Stimulated activated CD4-positive, alpha-beta T cell treated with anti-CD3 and anti-CD28 coated beads, Interleukin-4, amount 100 ng/mL, for 1 hour (primary cell): ENCODE measurements at places on chromosomes 2 and 18.

- DNase-seq, result no peak
Measured at GRCh38 chr18:9106800-9107584, 4.5 kb downstream of the NDUFV2 start.

DNA sequence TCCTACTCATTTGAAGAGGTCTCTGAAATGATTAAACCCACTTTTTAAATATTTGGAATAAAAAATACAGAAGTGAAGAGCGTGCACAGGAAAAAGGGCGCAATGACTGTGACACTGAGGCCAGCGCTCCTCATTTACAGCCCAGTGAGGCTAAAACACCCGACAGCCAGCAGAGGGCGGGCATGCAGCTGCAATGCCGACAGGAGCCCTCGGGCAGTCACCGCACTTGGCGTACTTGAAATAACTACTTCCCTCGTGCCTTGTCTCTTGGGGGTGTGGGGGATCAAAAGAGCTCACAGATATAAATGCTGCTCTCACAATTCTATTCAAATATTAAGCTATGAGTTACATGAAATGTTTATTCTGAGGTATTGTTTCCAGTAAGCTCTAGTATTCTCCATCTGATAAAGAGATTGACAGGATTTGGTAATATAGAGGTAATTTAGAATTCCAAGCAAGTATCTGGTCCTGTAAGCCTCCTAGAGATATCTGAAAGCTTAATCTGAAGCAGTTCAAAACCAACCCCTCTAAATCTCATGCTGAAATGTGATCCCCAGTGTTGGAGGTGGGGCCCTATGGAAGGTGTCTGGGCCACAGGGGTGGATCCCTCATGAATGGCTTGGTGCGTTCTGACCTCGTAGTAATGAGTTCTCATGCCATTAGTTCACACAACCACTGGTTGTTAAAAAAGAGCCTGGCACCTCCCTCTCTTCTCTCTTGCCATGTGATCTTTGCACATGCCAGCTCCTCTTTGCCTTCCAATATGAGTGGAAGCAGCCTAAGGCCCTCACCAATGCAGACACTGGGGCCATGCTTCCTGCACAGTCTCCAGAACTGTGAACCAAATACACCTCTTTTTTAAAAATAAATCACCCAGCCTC, 93.6 kb downstream of the ZAP70 start:
- peak; percentile 80 for DNase-seq

DNA sequence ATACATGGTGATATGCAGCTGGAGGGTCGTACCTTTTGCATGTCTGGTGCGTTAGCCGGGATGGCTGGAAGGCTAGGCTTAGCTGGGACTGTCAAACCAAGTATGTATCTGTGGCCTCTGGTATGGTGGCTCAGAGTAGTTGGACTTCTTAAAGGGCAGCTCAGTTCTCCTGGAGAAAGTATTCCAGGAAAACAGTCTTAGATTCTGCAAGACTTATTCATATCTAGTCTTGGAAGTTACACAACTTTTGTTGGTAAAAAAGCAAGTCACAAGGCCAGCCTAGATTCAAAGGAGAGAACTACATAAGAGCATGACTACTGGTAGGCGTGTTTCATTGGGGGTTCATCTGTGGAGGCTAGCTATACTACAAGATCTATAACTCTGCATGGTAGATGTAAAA, 45.5 kb downstream of the EML4 start:
- DNase-seq, result no peak

DNA sequence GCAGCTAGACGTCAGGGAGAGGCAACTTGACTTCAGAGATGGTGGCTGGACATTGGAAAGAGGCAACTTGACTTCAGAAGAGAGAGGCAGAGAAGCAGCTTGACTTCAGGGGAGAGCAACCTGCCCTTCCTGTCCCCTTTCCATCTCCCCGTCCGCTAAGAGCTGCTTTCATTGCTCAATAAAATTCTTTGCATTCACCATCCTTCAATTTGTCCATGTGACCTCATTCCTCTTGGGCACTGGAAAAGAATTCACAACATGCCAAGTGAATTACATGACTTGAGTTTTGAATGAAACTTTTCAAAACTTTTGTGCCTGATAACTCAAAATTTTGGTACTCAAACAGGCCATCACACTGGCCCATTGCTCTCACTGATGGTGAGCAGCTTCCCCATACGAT, 158.9 kb downstream of the DPP4 start:
- no peak for DNase-seq

DNA sequence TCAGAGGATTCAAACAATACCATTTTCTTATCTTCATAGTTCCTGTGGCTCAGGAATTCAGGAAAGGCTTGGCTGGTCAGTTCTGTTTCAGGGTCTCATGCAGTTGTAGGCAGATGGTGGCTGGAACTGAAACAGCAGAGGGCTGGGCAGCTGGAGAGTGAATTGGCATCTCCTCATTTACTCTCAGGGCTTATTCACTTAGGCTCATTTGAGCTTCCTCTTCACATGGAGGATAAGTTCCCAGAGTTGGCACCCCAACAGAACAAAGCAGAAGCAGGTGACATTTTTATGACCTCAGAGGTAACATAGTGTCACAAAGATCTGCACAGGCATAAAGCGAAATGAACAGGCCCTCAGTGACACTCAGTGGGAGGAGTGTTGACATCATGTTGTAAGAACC, 66.1 kb downstream of the RBBP8 start:
- no peak for DNase-seq

DNA sequence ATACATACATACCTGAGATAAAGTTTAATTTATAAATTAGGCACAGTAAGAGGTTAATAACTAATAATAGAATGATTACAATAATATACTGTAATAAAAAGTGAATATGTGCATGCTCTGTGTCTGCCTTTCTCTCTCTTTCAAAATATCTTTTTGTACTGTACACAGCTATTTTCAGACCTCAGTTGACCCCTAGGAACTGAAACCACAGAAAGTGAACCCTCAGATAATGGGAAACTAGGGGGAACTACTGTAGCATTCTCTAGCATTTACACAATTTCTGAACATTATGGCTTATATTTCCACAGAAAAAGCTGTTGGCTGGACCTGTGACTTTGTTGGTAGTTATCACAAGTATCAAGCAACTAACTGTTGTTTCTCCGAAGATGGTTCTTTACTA, 25.9 kb downstream of the WDR75 start:
- DNase-seq, result no peak

DNA sequence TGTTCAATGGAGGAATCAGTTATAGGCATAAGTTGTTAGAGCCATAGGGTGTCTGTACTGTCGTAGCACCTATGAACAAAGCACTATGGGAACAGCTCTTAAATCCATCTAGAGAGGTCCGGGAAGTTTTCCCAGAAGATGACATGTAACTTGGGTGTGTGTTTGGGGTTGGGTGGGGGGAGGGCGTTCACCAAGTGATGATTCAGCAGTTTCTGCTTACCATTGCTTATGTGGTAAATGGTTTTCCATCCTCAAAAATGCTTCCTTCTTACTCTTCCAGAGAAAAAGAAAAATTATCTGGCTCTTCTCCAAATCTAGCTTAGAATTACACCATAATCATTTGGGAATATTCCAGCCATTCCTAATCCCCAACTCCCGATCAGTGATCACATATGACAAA, 361.1 kb upstream of the ZNF521 start:
- DNase-seq, result no peak

DNA sequence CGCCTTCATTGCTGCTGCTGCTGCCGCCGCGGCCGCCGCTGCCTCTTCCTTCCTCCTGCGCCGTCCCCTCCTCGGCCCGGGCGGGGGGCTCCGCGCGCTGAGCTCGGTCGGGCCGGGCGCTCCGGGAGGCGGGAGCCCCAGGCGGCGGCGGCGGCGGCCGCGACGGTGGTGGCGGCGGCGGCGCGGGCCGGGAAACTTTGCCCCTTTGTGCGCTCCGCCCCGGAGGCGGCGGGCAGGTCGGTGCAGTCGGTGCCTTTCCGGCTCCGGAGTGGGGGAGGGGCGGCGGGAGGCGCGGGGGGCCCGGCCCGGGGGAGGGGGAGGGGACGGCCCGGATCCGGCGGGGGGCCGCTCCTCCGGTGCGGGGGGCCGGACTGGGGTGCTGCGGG, 205 bp downstream of the TET3 start:
- DNase-seq, result peak; percentile 72

DNA sequence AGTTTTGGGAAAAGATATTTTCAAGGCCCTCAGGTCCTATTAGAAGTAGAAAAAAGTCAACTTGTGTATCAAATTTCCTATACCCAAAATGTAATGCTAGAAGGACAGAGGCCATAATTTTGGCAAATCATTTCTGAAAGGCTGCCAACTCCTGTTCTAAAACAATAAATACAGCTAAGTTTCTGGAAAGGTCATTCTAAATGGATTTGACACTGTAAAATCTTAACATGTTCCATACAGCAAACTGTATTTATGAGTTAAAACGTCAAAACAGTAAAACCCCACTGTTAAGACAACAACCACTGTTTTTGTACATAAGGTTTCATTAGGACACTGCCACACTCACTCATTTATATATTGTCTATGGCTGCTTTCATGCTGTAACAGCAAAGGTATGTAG, 9.7 kb downstream of the FAM98A start:
- no peak for DNase-seq

GRCh38 chr2:197959383-197959782, 155.0 kb downstream of the PLCL1 start:
- DNase-seq, result no peak

GRCh38 chr2:120763508-120763907, 27.8 kb downstream of the GLI2 start:
- no peak for DNase-seq

- no peak for DNase-seq
Measured at GRCh38 chr2:30759481-30759880, 47.8 kb downstream of the CAPN13 start.

- no peak for DNase-seq
Measured at GRCh38 chr2:150027164-150027563, 439.6 kb upstream of the MMADHC start.

DNA sequence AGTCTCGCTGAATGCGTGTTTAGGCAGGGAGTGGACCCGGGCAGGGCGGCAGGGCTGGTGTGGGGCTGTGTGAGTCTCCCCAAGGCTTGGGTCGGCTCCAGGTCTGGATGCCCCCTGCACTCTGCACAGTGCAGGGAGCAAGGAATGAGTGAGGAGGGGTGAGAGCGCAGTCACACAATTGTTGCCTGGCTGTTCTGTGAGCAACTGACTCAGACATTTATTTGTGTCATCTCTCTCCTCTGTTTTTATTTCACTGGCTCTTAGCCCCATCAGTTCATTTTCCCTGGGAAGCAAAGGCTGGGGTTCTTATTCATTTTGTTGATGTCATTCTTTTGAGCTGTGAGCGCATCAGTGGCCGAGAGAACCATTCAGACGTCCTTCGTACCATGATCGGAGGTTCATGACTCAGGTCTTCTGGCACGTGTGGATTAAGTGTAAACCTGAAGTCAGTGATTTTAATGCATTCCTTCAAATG, 61.1 kb downstream of the GATA6 start:
- DNase-seq, result no peak

GRCh38 chr2:163774862-163775261, 39.1 kb upstream of the FIGN start:
- no peak for DNase-seq

DNA sequence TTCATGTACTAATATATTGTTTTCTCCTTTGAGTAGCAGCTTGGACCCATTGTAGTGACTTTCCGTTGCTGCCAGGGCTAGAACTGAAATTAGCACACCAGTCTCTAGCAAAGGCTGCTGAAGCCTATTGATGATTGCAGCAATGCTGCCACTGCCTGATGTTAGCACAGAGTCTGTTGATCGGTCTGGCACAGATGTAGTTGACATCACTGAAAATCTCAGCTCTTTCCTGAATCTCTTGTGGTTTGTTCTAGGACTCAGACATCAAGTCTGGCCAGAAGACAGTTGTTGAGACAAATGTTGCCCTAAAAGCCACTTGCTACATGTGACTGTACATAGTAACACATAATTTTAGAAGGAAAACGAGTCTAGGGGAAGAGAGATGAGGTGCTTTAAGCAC, 47.2 kb downstream of the VAPA start:
- DNase-seq, result no peak

DNA sequence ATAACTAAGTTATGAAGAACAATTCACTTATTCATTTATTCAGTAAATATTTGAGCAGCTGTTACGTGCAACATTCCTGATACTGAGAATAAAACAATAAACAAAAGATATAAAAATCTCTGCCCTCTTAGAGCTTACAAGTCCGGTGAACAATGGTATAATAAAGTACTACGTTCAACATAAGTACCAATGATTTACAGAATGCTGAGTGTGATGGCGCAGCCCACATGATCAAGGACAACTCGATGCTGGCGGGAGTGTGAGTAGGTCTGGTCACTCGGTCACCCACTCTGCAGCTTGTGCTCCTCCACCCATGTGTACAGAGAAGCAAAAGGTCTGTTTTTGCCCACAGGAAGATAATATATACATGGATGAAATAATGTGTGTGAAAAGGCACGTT, 254.3 kb downstream of the BCL11A start:
- DNase-seq, result no peak

DNA sequence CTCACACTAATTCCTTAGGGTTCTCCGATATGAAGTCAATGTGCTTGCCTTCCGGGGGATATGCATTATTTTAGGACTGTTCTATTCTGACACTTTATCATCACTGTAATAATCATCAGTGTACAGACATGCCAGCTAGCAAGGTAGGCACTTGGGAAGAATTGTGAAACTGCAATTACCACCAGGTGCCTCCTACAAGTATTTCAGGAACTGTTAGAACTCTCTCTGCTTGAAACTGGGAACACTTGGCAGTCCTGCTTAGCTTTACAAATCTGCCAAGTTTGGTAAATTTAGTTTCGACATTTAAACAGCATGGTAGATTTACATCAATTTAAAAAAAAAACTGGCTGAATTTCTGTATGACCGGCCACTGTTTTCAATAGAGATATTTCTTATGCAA, 128.7 kb downstream of the SATB2 start:
- DNase-seq, result no peak

GRCh38 chr2:8408560-8409460, 273.0 kb upstream of the ID2 start:
- peak; percentile 71 for DNase-seq

- DNase-seq, result no peak
Measured at GRCh38 chr2:236393581-236393980, 129.4 kb upstream of the ASB18 start.

DNA sequence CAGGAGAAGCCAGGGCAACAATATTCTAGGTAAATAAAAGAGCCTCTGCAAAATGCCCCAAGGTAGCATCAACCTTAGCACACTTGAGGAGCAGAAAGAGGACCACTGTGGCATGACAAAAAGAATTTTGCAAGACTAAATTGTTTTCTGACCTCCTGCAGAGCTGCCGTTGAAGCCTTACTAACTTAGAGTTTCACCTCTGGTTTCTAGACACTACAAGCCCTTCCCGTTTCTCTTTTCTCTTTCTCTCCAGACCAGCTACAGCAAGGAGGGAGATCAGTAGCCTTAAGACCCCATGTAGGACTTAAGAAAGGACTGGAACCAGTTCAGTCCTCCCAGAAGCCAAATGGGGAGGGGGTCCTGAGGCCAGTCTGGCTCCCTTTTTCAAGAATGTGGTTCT, 73.3 kb upstream of the SP3 start:
- DNase-seq, result no peak

- DNase-seq, result no peak
Measured at GRCh38 chr2:9095690-9096089, 92.2 kb upstream of the MBOAT2 start.

GRCh38 chr2:70046534-70046933, 40.7 kb upstream of the PCBP1 start:
- no peak for DNase-seq

- DNase-seq, result no peak
Measured at GRCh38 chr2:173373290-173373689, 18.6 kb downstream of the CDCA7 start.

GRCh38 chr2:30267161-30267975, 36.0 kb downstream of the LBH start:
- peak; percentile 50 for DNase-seq

GRCh38 chr18:32420084-32420750, 50.5 kb downstream of the GAREM1 start:
- DNase-seq, result no peak

- no peak for DNase-seq
Measured at GRCh38 chr2:29841386-29842004, 79.9 kb downstream of the ALK start.
